ENCODE measurements at places on chromosomes 5 and 9.

GRCh38 chr9:32413424-32413823, 29.0 kb downstream of the ACO1 start:
- no peak for DNase-seq

GRCh38 chr9:133576875-133577736, 32.1 kb downstream of the FAM163B start:
- DNase-seq: no peak

- no peak for DNase-seq
Observed at GRCh38 chr5:12133520-12133919, 229.3 kb upstream of the CTNND2 start.

GRCh38 chr5:110269478-110270142, 456.9 kb downstream of the TMEM232 start:
- no peak for DNase-seq

DNA sequence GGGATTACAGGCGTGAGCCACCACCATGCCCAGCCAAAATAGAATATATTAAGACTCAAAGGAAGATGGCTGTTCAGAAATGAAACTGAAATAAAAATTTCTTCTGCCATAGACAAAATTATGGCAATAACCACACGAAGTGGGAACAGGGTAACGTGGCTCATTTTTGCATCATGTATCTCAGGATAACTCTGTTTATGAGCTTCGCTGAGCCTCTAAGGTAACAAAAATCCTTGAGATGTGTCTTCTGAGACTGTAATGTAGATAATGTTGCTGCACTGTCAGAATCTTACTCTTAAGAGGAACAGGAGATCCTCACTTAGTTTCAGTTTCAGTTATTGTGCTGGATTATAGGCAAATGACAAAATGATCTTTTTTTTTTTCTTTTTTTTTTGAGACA, 153.8 kb downstream of the GOLPH3 start:
- peak; percentile 11 for DNase-seq

- DNase-seq: no peak
Observed at GRCh38 chr9:123555646-123556045, 199.6 kb downstream of the CRB2 start.

GRCh38 chr5:100860407-100860806, 42.7 kb downstream of the ST8SIA4 start:
- no peak for DNase-seq

DNA sequence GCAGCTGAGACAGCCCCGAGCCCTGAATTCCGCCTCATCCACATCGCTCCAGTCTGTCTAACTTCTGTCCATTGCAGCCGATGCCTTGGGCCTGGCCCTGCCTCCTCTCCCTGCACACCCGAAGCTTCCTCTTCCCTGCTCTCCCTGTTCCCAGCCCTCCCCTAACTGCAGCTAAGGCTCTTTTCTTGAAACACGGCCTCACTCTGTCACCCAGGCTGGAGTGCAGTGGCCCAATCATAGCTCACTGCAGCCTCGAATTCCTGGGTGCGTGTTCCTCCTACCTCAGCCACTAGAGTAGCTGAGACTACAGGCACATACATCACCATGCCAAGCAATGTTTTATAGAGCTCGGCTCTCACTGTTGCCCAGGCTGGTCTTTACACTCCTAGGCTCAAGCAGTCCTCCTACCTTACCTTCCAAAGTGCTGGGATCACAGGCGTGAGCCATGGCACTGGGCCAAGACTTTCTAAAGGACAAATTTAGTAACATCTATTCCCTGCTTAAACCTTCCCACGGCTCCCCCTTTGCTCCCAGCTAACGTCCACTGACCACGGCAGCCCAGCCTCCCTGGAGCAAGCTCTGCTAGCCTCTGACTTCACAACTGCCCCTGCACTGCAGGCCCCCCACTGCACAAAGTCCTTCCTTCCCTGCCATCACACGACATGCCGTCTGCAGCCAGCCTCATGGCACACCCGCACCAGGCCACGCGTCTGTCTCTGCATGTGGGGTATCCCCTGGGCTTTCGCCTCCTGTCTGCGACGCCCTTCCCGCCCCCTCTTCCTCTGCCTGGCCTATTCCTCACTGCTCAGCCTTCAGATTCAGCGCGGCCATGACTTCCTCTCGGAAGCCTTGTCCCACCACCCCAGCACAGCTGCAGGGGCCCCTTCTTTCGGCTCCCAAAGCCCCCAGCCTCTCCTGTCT, 28.6 kb downstream of the LAMC3 start:
- DNase-seq: no peak

DNA sequence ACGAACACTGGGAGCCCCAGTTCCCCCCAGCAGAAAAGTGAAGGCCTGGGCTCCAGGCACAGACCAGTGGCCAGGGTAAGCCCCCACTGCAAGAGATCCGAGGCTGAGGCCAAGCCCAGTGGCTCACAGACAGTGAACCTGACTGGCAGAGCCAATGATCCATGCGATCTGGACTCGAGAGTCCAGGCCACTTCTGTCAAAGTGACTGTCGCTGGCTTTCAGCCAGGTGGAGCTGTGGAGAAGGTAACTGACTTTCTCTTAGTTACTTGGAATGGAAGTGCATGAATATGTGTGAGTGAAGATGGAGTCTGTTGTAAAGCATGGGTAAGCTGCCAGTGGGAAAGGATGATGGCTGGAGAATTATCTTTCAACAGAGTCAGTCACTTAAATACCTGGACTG, 99.7 kb downstream of the GOLPH3 start:
- no peak for DNase-seq

DNA sequence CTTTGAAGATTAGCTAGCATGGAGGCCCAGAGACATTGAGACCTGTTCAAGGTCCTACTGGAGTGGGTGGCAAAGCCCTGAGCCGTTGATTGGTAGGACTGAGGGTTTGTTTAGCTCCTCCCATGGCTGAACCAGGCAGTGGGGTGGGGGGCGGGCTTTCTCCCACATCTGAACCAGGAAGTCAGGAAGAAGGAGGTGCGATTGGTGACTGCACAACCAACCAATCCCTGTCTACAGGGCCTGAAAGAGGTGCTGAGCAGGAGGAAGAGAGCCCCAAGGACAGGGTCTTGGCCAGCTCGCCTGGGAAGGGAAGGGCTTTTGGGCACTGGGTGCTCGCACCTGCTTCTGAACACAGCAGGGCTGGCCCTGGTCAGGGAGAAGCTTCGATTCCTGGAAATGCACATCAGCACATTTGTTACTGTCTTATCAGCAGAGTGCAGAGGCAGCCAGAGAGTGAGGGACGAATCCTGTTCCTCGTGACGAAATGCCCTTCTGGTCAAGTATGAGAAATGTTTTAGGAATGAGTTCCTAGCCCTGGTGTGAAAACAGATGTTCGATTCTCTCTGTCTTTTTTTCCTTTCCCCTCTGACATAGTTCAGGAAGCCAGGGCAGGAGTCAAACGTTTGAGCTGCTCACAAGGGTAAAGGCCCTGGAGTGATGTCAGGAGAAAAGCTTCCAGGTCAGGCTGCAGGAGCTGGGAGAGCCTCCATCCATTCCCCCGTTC, 294.8 kb upstream of the KLF4 start:
- DNase-seq: no peak

DNA sequence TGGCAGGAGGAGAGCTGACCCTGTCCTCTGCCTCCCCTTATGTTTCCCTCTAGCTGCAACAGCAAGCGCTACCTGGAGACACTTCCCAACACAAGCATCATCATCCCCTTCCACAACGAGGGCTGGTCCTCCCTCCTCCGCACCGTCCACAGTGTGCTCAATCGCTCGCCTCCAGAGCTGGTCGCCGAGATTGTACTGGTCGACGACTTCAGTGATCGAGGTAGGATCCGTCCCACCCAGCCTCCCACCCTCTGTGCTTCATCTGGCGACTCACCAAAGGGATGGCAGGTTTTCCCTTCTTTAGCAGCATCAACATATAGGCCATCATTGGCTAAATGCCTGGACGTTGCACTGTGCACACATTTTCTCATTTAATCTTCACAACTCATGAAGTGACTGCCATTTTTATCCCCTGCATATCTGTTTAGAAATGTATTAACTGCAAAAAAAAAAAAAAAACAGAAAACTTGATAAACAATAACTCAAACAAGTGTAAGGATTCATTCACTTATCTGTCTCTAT, 116.2 kb upstream of the SAP30L start:
- DNase-seq: no peak

GRCh38 chr9:128454991-128455390, 815 bp upstream of the ODF2 start:
- DNase-seq: no peak

- DNase-seq: no peak
Observed at GRCh38 chr5:58795327-58795726, 212.5 kb downstream of the RAB3C start.

DNA sequence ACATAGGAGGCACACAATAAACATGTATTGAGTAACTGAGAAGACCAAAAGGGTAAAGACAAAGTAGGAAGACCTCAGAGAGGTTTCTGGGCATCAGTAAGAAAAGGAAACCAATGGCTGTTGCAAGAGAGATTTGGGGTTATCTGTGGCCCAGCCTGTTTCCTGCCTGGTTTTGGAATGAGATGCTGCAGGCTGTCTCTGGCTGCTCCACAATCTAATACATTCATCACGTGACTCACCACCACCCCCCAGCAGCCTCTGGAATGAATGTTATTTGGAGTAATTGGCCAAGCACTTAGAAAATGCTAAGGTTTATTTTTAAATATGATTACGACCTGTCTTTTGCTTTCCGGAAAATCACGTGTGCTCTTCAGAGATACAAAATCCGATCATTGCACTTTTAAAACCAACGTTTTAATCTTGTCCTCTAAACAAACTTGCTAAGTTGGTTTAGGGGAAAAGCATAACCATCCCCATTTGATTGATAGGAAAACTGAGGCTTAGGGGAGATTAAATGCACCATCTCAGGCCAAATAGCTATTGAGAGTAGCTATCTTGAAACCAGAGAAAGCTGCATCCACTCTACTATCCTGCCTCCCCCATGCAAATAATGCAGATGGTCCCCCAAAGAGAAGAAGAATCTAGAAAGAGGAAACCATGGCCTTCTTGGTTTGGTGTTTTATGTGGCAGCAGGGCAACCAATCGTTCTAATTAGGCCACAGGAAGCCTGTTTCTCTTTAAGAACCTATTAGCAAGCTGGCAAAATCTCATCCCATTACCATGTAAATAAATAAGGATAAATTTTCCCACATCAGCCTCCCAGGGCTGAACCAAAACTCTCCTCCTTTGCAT, 151.8 kb upstream of the ADRA1B start:
- no peak for DNase-seq

DNA sequence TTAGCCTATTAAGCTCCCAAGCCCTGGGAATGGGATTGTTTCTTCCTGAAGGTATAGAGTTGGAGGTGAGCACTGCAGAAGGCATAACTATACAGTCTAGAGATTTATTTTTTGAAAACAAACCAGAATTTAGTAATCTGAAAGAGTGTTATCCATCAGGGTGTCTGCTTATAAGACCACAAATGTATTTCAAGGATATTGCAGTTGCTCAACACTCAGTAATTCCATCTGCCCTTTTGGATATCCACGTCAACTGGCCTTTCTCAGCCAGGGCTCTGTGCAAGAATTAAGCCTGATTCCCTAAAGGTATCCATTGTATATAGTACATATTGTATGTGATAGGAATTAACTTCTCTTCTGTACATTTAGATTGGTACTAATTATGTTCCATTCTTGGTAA, 15.0 kb upstream of the IL31RA start:
- DNase-seq: no peak

- no peak for DNase-seq
Observed at GRCh38 chr5:14351086-14351661, 208.0 kb downstream of the TRIO start.

DNA sequence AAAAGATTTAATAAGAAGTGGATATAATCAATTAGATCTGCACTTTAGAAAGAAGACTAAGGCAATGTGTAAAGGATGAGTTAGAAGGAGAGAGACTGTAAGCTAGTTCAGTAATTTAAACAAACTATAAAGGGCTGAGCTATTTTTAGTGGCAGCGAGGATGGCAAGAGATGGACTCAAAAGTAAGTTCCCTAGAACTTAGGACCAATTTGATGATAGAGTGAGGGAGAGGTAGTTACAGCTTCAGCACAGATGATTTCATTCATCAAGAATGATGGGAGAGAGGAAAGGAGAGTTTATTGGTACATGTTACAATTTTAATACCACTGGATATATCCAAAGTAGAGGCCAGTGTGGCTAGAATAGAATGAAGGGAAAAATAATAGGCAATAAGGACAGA, 19.1 kb downstream of the NADK2 start:
- no peak for DNase-seq

- no peak for DNase-seq
Observed at GRCh38 chr5:67195406-67196275, 958 bp downstream of the CD180 start.

DNA sequence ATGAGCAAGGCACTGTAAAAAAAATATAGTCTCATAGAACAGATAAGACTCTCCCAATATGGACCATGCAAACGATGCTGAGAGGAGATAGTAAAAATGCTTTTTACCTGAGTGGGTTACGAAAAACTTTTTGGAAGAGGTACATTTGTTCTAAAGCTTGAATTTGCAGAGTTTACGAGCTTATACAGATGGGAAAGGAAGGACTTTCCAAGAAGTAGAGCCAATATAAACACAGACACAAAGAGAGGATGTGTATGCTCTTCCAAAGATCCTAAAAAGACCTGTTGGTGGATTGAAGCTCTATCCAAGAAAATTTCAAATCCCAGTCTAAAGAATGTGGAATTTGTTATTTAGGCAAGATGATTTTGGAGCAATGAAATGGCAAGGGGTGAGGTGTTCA, 127.1 kb upstream of the SLCO6A1 start:
- no peak for DNase-seq

GRCh38 chr5:149049371-149049781, 13.5 kb downstream of the SH3TC2 start:
- no peak for DNase-seq

- DNase-seq: no peak
Observed at GRCh38 chr9:114924327-114924726, 6.1 kb downstream of the TNFSF8 start.

- no peak for DNase-seq
Observed at GRCh38 chr9:91800473-91801030, 149.5 kb downstream of the ROR2 start.

- no peak for DNase-seq
Observed at GRCh38 chr9:79644601-79645000, 72.8 kb downstream of the TLE4 start.

DNA sequence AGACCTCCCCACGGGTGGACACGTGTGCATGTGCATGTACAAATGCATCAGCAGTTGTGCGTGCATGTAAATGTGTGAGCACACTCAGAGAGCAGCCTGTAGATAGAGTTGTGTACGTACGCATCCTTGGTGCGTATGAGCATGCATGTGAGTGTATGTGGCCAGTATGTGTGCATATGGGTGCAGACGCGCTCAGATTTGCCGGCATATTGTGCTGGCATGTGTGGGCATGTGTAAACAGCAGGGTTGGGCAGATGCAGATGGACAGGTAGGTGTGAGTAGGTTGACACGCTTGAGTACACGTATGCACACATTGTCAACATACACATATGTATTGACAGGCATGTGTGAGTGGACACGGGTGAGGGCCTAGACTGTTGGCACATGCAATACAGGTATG, 56.5 kb downstream of the LMX1B start:
- DNase-seq: no peak

DNA sequence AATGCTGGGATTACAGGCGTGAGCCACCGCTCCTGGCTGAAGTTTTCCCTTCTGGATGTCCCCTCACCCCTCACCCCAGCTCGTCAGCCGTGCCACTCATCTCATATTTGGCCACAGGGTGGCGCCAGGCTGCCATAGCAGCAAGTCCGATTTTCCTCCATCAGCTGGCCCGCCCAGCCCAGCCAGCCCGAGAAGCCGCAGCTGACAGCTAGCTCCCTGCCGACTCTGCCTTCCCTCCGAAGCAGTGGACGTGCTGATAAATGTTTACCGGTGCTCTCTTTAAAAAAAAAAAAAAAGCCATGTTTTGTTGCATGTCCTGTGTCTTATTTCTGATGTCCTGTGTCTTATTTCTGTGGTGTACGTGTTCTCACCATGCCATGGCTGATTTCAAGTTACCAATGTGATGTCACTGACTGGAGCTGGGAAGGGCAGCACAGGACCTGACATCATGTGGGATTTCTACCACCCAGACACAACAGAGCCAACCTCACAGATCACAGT, 58.3 kb downstream of the PFDN1 start:
- DNase-seq: peak; percentile 81
